ENCODE measurements at places on chromosomes 6 and 20.

- no peak for DNase-seq
Measured at GRCh38 chr6:56375806-56376205, 128.4 kb upstream of the COL21A1 start.

- DNase-seq: no peak
Measured at GRCh38 chr6:33742837-33743236, 3.9 kb downstream of the IP6K3 start.

DNA sequence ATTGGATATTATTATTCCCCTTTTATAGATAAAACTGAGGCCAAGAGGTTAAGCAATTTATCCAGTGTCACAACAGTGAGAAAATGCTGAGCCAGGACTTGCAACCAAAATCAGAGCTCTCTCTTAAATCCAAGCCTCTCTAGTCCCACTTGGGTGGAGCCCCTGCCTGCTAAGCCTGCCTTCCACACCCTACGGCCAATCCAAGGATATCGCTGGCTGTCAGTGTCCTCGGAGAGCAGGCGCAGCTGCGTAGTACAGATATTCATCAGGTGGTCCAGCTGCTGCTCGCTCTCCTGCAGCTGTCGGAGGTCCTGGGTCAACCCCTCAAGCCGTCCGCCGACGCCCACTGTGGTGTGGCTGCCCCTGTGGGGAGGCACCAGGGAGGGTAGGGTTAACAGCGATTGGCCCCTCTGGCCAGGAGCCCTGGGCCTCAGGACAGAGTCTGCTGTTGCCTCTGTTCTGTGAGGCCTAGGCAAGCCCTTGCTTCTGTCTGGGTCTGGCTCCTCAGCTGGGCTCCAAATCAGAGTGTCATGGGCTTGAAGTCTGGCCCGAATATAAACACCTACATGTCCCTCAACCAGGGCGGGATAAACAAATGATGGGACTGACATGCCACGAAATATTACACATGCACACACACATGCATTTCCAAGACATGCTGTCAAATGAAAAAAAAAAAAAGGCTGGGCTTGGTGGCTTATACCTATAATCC lies 3.9 kb upstream of the NECAB3 start:
- DNase-seq: no peak

DNA sequence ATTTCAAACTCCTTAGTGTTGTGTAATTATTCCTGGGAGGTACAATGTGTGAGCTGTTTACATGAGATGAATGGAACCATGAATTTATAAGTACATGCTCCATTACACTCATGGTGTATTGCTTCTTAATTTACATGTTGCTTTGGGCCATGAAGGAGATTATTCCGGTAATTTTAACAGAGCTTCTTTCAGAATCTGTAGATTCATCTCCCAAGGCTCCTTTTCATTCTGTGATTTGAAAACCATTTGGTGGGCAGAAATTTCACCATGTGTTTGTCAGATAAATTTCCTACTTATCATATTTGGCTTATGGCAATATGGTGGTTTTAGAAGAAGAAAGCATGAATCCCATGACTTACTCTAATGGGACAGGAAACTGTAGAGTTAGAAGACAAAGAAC lies 421.6 kb upstream of the EYS start:
- DNase-seq: no peak

- no peak for DNase-seq
Measured at GRCh38 chr6:148303616-148304015, 39.0 kb upstream of the SASH1 start.

DNA sequence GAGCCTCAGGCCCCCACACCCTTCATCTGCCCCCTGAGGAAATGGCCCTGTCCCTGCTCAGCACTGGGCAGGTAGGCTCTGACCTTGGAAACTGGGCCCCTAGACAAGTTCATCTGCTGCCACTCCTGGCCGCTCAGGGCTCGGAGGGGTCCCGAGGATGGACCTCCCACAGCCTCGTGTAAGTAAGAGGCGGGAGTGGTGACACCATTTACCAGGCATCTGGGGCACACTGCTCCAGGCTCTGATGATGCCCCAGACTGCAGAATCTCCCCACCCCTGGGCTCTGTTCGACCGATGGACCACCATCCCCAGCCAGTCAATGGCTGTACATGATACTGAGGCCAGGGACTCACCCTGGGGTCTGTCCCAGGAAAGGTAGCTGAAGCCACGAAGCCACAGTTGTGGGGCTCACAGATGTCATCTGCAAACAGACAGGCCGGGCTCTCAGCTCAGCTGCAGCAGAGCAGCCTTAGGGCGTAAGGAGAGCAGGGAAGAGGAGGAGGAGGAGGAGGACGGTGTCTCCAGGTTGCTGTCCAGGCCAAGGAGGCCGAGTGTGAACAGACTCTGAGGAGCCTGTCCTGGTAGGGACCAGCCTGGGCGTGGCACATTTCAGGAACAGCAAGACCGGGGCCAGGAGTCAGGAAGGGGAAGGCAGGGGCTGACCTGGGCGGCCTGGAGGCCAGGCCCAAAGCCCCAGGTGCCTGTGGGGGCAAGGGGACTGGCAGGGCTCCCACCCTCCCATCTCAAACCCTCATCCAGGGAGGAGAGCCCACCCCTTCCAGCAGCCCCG lies 300.4 kb downstream of the TAF4 start:
- no peak for DNase-seq

GRCh38 chr20:39048000-39048696 lies 86.0 kb downstream of the DHX35 start:
- peak; percentile 71 for DNase-seq

- DNase-seq: peak; percentile 99
Measured at GRCh38 chr20:19815553-19815991, 57.5 kb downstream of the RIN2 start.

DNA sequence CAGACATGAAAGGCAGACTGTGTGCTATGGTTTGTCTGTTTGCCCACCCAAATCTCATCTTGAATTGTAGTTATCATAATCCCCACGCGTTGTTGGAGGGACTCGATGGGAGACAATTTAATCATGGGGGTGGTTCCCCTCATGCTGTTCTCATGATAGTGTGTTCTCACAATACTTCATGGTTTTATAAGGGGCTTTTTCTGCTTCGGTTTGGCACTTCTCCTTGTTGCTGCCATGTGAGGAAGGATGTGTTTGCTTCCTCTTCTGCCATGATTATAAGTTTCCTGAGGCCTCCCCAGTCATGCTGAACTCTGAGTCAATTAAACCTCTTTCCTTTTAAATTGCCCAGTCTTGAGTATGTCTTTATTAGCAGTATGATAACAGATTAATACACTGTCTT lies 47.2 kb upstream of the MICB start:
- no peak for DNase-seq

GRCh38 chr20:63061051-63061770 lies 54.4 kb upstream of the BHLHE23 start:
- no peak for DNase-seq

- no peak for DNase-seq
Measured at GRCh38 chr20:59190466-59190865, 26.8 kb downstream of the ZNF831 start.

DNA sequence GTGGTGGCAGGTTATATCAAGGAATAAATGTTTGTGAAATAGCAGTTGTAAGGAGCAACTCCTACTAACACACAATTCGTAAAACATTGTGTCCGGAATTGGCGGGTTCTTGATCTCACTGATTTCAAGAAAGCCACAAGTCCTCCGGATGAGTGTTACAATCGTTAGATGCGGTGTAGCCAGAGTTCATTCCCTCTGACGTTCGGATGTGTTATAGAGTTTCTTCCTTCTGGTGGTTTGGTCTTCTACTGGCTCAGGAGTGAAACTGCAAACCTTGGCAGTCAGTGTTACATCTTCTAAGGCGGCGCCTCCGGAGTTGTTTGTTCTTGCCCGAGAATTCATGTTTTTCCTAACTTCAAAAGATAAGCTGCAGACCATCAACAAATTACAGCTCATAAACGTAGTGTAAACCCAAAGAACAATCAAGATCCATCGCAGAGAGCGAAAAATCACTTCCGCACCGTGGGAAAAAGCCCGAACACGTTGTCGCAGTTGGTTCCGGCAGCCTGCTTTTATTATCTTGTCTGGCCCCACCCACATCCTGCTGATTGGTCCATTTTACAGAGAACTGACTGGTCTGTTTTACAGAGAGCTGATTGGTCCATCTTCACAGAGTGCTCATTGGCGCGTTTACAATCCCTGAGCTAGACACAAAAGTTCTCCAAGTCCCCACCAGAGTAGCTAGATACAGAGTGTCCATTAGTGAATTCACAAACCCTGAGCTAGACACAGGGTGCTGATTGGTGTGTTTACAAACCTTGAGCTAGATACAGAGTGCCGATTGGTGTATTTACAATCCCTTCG lies 58.2 kb downstream of the TRIM27 start:
- DNase-seq: no peak

DNA sequence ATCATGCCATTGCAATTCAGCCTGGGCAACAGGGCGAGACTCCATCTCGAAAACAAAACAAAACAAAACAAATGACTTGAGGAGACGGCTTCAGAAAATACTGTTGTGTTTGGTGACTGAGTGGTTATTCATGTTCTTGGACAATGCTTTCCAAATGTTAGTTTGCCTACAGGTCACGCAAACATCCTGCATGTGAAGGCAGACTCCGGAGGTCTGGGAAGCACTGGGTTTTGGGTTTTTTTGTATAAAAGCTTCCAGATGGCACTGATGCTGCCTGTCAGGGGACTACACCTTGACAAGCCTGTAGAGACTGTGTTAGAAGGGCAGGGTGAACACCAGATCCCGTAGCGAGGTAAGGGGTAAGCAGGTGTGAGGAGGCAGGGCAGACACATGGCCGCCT lies 81.7 kb downstream of the THBS2 start:
- peak; percentile 94 for DNase-seq
